NCI-H1105 treated with DMSO at 0.1 percent for 48 hours (cell line): ENCODE measurements at places on chromosomes 5 and 9.
A peak's percentile ranks its signal among the peaks of the same experiment; 100 is the strongest.

DNA sequence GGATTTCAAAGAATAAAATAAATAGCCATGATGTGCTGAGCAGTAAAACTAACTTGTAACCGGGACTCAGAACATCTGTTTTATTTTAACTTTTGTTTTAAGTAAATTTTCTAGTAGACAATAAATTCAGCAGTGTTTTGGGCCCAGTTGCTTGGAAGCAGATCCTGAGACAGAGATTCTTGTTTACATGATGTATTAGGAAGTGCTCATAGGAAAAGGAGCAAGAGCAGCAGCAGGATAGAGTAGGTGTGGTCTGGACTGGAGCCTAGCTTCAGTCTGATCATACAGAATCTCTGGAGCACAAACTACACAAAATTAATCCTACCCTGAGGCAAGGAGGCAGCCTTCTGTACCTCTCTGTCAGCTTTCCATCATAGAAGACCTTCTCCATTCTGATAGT is 139.2 kb upstream of the CCNH start:
- no peak for DNase-seq

DNA sequence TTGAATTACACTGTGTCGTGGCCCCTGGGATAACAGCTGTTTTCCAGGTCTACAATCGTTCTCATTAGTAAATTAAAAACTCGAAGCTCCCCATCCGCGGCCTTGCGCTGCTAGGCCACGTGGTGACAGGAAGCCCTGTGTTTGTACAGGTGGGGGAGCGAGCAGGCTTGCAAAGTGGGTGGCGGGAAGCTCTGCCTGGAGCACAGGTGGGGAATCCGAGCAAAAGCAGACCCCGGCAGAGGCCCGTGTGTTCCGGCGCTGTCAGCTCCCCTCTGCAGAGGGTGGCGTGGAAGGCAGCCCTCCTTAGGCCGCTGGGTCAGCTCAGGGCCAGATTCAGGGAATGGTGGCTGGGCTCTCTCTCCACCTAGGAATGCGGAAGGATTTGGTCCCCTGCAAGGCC is 59.5 kb upstream of the ERCC6L2 start:
- DNase-seq = no peak

DNA sequence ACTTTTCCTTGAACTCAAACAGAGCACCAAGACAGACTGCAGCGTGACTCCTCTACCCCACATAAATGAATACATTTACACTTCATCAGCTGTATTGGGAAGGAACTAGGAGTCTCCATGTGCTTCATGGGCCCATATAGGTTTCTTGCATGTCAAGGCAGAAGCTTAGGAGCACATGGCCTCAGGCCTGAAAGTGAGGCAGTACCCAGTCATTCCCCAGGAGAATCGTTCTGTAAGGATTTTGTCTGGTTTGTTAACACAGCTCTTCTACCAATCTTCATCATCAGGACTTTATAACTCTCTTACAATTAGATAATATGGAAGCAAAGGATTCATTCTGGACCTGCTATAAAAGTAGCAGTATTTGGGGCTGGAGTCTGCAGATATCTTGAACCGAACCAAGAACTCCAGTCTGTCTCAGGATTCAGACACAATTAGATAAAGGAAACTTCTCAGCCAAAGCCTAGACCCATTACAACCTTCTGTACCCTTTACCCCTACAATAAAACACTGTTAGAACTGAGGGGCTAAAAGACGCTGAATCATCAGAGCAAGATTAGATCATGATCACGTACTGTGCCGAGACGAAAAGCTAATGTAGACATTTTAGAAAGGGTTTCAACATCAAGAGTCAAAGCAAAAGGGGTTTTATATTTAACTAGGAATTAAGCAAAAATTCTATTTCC is 385.5 kb upstream of the SLC30A5 start:
- DNase-seq = no peak

DNA sequence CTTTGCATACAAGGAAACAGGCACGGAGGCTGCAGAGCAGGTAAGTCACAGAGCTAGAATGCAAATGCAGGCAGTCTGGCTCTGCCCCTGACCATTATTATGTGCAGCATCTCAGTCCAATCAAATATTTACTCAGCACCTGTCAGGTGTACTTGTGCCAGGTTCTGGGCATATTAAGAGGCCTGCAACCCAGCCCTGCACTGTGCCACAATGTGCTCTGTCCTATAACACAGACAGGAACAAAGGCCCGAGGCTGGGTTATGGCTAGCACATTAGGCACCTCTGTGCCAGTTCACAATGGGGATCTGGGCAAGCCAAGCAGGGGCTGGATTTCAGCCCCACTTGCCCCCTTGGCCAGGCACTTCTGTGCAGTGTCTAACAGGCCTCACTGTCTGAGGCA is 14.0 kb downstream of the ARL15 start:
- peak; percentile 7 for DNase-seq

- DNase-seq = peak; percentile 47
Measured at GRCh38 chr9:87119328-87119881, 172.1 kb upstream of the GAS1 start.

- DNase-seq = no peak
Measured at GRCh38 chr9:20623748-20624124, 1.4 kb upstream of the MLLT3 start.

DNA sequence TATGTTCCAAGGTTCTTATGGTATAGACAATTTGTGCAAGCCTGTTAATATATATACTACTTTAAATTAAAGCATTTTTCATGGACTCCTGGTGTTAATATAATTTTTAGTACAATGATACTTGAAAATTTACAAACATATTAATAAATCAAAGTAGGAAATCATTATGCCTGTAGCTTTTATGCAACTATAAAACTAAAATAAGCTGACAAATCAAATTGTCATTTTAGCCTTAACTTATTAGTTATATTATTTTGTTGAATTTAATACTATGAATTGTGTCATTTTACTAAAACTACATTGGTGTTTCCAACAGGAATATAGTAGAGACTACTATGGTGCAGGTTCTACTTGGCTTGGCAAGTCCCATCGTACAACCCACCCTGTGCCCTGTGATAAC is 96.0 kb downstream of the MED10 start:
- DNase-seq = no peak

GRCh38 chr5:53557386-53557785 is 3.1 kb upstream of the NDUFS4 start:
- no peak for DNase-seq

- DNase-seq = no peak
Measured at GRCh38 chr9:95815133-95815532, 60.4 kb upstream of the ERCC6L2 start.

DNA sequence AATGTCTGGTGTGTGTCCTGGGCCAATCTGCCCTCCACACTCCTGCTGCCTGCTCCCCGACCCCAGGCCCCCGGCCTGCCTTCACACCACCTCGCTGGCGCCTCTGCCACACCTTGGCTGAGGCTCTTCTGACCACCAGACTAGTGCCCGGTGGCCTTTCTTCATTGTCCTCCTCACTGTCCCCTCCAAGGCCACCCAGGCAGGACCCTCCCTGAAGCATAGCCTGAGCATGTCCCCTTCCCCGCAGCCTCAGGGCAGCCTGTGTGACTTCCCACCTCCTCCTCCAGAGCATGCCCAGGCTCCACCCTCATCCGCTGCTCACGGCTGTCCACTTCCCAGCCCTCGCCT is 154.6 kb downstream of the OLFM1 start:
- DNase-seq = no peak

- no peak for DNase-seq
Measured at GRCh38 chr5:178902849-178903248, 7.1 kb downstream of the ZFP2 start.

GRCh38 chr5:146188358-146188757 is 5.9 kb upstream of the LARS1 start:
- DNase-seq = no peak

DNA sequence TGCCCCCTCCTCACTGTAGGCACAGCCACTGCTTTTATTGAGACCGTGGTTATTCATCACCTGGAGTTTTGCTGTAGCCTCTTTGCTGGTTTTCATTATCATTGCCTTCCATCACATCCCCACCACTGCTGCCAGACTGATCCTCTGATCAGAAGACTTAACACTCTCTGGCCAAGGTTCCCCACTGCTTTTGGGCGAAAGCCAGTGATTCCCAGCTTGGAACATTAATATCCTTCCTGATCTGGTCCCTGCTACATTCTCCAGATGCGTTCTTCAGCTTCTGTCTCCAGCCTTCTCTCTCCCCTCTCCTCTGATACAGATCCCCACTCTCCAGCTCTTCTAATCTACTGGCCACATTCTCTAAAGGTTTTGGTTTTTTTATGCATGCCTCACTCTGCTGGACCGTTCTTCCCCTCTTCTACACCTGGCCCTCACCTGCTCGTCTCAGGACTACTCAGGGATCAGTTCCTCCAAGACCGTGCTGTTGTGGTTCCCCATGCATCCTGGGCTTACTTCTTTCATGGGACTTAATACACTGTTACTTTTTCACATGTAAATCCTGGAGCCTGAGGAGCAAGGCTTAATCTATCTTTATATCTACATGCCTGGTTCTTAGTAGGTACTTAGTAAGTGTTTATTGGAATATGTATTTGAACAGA is 115.0 kb downstream of the PRKACG start:
- no peak for DNase-seq

DNA sequence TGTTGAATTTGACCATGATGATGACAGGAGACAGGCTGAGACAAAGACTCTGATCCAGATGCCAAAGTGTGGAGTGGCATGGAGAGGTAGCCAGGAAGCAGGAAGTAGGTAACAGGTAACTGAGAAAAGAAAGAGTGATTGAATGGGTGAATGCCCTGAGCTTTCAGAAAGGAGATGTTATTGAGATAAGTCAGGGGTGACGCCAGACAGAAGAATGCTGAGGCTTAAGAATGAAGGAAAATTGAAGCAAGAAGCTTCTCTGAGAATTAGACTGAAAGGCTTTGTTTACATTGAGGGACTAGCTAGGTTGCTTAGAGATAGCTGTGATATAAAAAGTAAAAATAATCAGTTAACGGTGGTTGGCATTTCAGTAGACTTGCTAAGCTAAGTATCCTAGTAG is 165.7 kb downstream of the PSAT1 start:
- no peak for DNase-seq

- DNase-seq = no peak
Measured at GRCh38 chr9:28598408-28598807, 1025.1 kb upstream of the C9orf72 start.

GRCh38 chr5:68116408-68116807 is 99.1 kb upstream of the PIK3R1 start:
- no peak for DNase-seq

DNA sequence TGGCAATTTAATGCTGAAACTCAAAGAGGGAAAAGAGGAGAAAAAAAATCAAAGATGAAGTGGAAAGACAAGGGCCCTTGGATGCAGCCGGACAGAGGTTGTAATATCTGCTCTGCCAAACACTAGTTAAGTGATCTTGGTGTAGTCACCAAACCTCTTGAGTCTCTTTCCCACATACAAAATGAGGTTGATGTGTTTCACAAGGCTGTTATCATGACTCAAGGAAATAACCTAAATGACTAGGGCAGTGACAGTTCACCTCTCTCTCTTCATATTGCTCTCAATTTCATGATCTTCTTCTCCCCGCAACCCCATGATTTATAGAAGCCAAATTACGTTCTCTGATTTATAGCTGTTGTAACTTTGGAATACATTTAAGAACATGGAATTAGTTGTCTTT is 44.9 kb downstream of the PIK3R1 start:
- no peak for DNase-seq

GRCh38 chr9:78884611-78885150 is 587.8 kb downstream of the PSAT1 start:
- DNase-seq = no peak

- peak; percentile 21 for DNase-seq
Measured at GRCh38 chr5:173291722-173292658, 36.2 kb downstream of the STC2 start.

- no peak for DNase-seq
Measured at GRCh38 chr5:6069496-6070185, 308.7 kb downstream of the MED10 start.
